Left cardiac atrium (tissue), 4 donors: ENCODE measurements at places on chromosomes 13 and 19. TPM values are rescaled to one million over a fixed set of nuclear protein-coding genes. Genes with fewer than 3 reads are reported as not detected.

Gene CCDC122
- 3.2 TPM for total RNA-seq

Gene NBEA
- total RNA-seq, result 20.8 TPM

Gene MBD3L1
- total RNA-seq, result not detected

Gene FGF21
- total RNA-seq, result not detected

Gene ZNF66
- 2.1 TPM for total RNA-seq

GRCh38 chr13:38905081-38905480 is 85.5 kb downstream of the STOML3 start:
- no peak for DNase-seq

DNA sequence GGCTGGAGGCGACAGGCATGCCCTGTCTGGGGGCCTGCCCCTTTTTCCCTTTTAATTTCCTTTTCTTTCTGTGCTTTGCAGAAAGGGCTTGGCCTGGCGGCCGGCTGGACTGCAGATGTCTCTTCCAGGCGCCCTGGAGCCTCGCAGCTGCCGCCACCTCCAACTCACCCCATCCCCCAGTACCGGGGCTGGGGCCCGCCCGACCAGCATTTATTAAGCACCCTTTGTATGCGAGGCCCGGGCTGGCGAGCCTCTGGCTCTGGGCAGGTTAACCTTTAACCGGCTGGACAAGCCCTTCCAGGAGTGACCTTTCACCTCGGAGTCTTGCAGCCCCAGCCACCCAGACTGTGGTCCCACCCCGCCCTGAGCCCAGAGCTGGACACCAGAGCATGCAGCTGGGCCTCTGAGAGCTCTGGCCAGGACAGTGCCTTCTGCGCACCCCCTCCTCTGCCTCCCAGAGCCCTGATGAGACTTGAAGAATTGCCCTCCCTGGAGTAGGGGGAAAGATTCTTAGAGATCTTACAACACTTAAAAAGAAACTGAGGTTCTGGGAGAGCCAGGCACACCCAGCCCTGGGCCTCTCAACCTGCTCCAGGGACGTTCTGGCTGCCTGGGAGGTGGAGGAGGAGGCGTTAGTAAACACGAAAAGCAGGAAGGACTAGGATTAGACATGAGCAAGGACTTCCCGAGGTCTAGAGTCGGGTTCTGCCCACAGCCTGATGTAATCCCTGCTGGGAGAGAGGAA is 1.1 kb upstream of the NR2F6 start:
- peak; percentile 44 for DNase-seq

DNA sequence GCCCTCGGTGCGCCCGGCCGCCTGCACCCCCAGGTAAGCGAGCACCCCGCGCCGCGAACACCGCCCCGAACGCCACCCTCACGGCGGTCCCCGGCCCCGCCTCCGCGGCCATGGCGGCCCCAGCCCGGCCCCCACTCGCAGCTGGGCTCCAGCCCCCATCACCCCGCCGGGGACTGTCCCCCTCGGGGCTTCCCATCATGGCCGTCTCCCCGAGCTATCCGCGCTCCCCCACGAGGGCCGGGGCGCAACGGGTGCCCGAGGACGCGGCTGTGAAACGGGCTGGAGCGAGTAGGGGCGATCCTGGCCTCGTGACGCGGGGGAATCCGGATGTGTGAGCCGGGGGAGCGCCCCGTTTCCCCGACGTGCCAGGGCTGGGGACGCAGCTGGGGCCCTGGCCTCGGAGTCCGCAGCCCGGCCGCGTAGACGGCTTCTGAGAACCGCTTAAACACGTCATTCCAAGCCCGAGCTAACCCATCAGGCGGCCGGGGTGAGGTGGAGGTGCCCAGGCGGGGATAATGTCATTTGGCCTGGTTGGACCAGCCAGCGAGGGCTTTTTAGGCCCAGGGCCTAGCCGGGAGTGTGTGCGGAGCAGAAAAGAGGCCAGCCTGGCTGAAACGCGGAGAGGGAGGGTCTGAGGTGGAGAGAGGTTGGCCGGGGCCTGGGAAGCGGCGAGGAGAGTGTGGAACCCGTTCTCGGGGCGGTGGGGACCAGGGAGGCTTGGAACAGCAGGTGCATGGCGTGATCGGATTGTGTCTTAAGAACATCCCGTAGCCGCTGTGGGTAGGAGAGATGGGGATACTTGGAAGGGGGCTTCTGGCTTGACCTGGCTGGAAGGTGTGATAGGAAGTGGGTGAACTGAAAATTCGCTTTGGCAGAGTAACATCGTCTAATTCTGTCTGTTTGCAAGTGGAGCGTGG is 550 bp downstream of the CERS4 start:
- peak; percentile 50 for DNase-seq

- no peak for DNase-seq
Observed at GRCh38 chr13:66926200-66926850, 303.8 kb downstream of the PCDH9 start.

DNA sequence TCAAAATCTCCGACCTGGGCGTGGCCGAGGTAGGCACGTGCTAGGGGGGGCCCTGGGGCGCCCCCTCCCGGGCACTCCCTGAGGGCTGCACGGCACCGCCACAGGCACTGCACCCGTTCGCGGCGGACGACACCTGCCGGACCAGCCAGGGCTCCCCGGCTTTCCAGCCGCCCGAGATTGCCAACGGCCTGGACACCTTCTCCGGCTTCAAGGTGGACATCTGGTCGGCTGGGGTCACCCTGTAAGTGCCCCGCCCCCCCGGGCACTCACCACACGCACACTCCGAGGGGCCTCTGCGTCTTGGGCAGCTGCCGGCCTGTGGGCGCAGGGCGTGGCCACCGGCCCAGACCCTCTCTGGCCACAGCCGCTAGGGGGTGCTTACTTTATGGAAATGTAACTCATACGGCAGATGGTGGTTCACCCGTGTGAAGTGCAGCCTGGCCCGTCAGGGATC is 14.9 kb downstream of the STK11 start:
- DNase-seq, result no peak

GRCh38 chr13:111213964-111214726 is 99.0 kb downstream of the ARHGEF7 start:
- DNase-seq, result no peak

GRCh38 chr13:32309312-32310133 is 5.6 kb downstream of the ZAR1L start:
- no peak for DNase-seq

GRCh38 chr19:15107061-15108010 is at the start of gene SYDE1:
Gene SYDE1, plus strand, starts transcription at chr19:15107401. Its CDS starts 33 bp downstream, at chr19:15107434.
- peak; percentile 68 for DNase-seq

GRCh38 chr19:58317476-58318072 is 9.2 kb upstream of the ZSCAN22 start:
- DNase-seq, result no peak

GRCh38 chr19:46487802-46488445 is 7.7 kb downstream of the PNMA8B start:
- DNase-seq, result peak; percentile 77
